ENCODE measurements at places on chromosomes 4 and X.

- DNase-seq, result no peak
Observed at GRCh38 chr4:82692101-82692780, 106.4 kb downstream of the SCD5 start.

GRCh38 chrX:136870064-136870463 lies 10.5 kb downstream of the RBMX start:
- DNase-seq, result no peak

- DNase-seq, result no peak
Observed at GRCh38 chr4:36426741-36427140, 145.3 kb downstream of the DTHD1 start.

GRCh38 chr4:6643141-6643847 lies 2.8 kb downstream of the MRFAP1 start:
- DNase-seq, result no peak

- DNase-seq, result no peak
Observed at GRCh38 chrX:150615356-150615755, 46.9 kb downstream of the MTM1 start.

GRCh38 chrX:130117166-130117565 lies 6.9 kb upstream of the ELF4 start:
- DNase-seq, result no peak

DNA sequence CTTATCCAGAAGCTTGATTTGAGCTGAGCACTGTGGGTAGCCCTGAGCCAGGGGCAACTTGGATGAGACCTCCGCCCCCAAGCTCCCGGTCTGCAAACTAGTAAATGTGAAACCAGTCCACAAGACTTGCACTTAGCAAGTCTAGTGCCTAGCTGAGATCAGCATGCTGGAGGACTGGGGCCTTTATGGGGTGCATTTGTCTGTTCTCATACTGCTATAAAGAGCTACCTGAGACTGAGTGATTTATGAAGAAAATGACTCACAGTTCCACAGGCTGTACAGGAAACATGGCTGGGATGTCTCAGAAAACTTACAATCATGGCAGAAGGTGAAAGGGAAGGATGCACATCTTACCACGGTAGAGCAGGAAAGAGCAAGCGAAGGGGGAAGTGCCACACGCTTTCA lies 42.1 kb upstream of the HOPX start:
- DNase-seq, result no peak

- peak; percentile 96 for DNase-seq
Observed at GRCh38 chr4:83548151-83548905, 12.4 kb downstream of the GPAT3 start.

DNA sequence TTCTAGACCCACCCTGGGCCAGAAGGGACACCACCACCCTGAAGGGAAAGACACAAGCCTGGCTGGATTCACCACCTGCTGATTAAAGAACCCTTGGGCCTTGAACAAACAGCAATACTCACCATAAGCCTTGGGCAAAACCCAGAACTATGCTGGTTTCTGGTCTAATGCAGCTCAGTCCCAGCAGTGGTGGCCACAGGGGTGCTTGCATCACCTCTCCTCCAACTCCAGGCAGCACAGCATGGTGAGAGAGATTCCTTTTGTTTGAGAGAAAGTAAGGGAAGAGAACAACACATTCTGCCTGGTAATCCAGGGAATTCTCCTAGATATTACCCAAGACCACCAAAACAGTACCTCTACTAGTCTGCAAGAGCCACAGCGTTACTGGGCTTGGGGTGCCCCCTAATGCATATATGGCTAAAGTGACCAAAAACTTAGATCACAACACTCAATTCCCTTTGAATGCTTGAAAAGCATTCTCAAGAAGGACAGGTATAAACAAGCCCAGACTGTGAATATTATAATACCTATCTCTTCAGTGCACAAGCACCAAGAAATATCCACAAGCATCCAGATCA lies 25.7 kb downstream of the RNF128 start:
- no peak for DNase-seq

DNA sequence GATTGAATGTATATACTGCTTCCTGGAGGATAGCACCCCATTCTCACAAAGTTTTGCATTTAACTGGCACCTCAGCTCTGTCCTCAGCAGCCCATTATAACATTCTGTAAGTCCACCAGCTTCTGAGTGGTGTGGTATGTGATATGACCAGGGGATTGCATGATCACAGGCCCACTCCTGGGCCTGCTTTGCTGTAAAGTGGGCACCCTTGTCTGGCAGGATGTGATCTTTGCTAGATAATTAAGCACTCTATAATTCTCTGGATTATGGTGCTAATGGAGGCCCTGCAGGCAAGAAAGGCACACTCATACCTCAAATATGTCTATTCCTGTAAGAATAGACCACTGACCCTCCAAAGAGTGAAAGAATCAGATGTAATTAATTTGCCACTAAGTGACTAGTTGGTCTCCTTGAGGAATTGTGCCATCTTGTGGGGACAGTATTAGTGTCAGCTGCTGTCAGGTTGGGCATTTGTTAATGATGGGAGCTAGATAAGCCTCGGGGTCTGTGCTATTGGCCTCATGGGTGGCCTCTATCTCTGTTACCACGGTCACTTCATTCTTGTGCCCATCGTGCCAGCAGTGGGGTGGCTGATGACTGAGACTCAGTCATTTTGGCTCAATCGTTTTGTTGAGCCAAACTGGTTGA lies 2.2 kb upstream of the CFI start:
- peak; percentile 53 for DNase-seq

- DNase-seq, result peak; percentile 68
Observed at GRCh38 chr4:87848622-87849351, 16.0 kb downstream of the MEPE start.

- DNase-seq, result no peak
Observed at GRCh38 chr4:94870146-94870545, 112.4 kb downstream of the BMPR1B start.

DNA sequence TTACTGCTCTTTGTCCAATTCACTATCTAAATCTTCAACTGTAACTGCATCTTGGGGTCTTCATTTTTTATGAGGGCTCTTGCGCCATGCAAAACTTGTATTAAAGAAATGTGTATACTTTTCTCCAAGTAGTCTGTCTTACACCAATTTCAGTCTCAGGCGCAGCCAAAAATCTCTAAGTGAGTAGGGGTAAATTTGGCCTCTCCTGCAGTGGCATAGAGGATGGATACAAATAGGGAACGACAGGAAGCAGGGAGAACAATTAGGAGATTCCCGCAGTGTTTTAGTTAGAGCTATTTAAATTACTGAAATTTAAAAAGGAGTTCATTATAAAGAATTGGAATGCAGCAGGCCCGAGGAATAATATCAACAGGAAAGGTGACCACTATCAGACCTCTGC lies 30.2 kb downstream of the DMP1 start:
- no peak for DNase-seq

- DNase-seq, result peak; percentile 54
Observed at GRCh38 chrX:119692191-119693039, 553 bp downstream of the SEPTIN6 start.

DNA sequence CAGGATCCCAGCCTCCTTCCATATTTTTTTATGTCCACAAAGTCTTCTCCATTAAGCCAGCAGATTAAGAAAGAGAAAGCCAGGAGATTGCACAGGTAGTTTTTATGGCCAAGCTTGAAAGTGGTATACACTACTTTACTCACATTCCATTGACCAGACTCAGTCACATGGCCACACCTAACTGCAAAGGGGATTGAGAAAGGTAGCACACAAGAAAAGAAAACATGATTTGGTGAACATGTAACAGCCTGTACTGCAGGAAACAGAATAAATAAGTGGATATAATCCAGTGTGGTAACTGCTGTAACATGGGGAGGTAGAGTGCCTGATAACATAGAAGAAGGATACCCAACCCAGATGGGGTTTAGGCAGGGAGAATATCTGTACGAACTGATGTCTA lies 43.9 kb downstream of the HOPX start:
- no peak for DNase-seq

- DNase-seq, result no peak
Observed at GRCh38 chr4:169707958-169708643, 49.6 kb downstream of the HPF1 start.

- DNase-seq, result no peak
Observed at GRCh38 chr4:111127841-111128240, 505.0 kb upstream of the PITX2 start.

DNA sequence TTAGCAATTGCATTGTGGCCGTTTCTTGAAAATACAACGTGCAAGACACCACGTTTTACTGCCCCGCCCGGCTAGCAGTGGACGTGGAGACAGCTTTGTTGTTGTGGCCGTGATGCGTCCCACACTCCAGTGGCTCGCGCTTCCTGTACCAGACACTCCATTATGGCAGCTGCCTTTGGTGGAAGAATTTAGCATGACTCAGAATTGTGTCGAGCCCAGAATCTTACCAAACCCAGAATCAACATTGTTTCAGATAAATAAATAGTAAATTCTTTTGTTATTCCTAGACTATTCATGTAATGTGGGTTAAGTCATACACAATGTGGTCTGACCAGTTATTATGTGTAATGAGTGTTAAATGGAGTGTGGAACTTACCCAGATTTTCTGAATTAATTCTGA lies 25.3 kb upstream of the S100P start:
- no peak for DNase-seq

DNA sequence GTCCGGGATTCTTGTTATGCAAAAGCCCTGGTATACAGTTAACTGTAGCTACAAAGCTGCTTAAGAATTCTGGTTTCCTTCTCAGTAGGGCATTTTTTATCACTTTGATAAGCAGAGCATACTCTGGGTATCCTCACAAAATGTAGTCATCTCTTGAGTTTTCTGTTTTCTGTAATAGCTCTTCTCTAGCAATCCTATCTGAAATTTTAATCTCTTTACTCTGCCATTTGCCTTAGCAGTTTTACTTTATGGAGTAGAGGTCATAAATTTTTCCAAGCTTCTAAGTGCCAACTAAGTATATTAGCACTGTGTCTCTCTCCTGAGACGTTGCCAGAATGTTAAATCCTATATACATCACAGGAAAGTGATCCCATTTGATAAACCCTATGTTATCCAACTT lies 28.0 kb upstream of the BANK1 start:
- no peak for DNase-seq

DNA sequence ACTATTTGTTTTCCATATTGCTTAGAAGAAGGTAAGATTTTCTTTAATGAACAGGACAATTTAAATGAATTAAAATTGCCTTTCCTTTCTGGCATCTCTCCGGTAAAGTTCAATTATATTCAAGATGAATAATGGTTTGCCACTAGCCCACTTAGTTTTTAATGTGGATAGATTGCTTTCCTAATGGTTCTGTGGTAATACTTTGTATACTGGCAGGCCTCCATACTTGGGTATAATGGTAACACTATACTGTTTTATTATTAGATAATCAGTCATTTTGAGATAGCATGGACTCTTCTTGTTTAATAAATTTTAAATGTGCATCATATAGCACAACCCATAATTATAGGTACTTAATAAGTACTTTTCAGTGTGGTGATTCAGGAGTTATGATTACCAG lies 89.5 kb downstream of the ELOVL6 start:
- DNase-seq, result no peak

GRCh38 chr4:31545755-31546154 lies 825.6 kb downstream of the PCDH7 start:
- DNase-seq, result no peak

GRCh38 chrX:9003041-9003440 lies 30.9 kb downstream of the FAM9B start:
- no peak for DNase-seq

DNA sequence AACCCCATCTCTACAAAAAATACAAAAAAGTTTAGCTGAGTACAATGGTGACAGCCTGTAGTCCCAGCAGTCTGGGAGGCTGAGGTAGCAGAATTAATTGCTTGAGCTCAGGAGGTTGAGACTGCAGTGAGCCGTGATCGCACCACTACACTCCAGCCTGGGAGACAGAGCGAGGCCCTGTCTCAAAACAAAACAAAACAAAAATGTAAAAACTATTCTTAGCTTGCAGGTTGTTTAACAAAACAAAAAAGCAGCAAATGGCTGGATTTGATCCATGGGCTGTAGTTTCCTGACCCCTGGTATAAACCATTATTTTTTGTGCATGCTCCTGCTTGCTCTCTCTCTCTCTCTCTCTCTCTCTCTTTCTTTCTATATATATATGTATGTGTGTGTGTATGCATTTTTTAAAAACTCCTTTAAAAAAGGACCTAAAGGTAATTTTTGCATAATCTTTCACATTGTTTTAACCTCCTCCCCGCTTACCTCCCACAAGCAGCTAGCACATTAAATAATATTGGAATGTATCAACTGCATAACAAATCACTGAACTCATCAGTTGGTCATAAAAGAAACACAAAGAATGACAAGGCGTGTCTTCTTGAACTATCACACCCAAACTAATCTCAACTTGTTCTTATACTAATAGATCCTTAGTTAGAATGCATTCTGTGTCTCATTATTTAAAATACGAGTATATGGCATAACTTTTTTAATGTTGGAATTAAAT lies 4.8 kb downstream of the AREG start:
- no peak for DNase-seq

- no peak for DNase-seq
Observed at GRCh38 chr4:145375416-145375815, 106.2 kb upstream of the SMAD1 start.

GRCh38 chr4:107725281-107725859 lies 5.3 kb upstream of the PAPSS1 start:
- DNase-seq, result peak; percentile 28

GRCh38 chrX:152926279-152926678 lies 28.4 kb downstream of the ZNF185 start:
- DNase-seq, result peak; percentile 82

DNA sequence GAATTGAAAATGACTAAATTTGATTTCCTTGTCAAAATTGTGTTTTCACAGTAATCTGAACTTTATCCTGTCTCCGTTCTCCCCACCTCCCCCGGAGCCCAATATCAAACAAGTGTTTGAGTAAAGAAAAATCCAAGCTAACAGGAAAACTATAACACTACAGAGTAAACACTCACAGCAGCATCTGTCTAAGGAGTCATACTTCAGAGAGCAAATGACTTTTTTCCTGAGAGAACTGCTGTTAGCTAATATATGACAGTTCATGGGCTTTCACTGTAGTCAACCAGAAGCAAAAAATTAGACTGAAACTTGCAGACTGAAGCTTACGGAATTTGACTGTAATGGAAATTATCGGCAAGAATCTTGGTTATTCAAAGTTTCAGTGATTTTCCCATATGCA lies 321.7 kb downstream of the ANKRD50 start:
- no peak for DNase-seq

GRCh38 chr4:116005037-116005805 lies 891.8 kb upstream of the NDST4 start:
- DNase-seq, result no peak

- DNase-seq, result no peak
Observed at GRCh38 chr4:156186111-156186510, 232.4 kb upstream of the CTSO start.

DNA sequence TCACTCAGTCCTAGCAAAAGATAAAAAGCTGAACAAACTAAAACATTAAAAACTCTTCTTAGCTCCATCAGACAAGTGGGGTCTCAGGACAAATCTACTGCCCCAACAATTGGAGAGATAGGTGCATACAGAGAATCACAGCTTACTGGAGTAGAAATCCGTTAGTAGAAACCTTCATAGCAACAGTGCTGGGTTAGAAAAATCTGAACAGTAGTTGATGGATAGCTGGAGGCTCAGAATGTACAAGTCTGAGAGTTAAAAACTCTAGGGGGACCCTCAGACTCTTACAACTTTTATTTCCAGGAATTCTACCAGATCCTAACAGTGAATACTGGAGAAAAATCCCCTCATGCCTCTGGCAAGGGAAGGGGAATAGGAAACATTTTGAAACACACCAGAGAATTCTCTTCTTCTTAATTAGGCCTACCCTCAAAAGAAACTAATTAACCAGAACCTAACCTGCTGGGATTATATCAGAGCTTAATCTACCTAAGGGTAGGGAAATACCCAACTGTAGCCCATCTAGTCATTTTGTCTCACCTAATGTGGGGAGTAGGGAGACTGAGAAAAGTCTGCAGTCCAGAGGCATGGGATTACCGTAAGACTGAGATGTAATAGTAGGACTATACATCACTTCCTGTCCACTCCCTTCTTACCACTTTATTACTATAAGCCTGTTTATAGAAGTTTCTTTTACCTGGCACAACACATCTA lies 165.0 kb upstream of the CTSO start:
- no peak for DNase-seq

Measured in SW480 (cell line).